ENCODE measurements at places on chromosomes 3 and 15.

DNA sequence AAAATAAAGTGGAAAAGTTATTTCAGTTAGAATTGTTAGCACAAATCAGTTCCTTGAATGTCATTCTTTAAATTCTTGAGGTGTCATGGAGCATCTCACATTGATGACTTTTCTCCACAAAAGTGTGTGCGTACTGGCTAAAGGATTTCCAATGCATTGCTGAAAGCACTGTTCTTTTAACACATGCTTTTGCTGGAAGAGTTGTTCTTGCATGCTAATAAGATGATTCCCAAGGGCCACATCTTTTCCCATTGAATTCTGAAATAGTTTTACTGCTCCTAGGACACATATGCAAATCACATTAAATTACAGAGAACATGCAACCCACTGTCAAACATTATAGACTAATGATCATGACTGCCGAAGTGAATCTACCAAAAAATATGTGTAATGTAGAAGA lies 516.3 kb upstream of the CADM2 start:
- DNase-seq: no peak

- DNase-seq: no peak
Measured at GRCh38 chr15:28952666-28953491, 67.1 kb downstream of the APBA2 start.

GRCh38 chr15:70127288-70127746 lies 29.6 kb upstream of the TLE3 start:
- peak; percentile 53 for DNase-seq

GRCh38 chr3:126927846-126928245 lies 55.1 kb upstream of the PLXNA1 start:
- DNase-seq: no peak

- DNase-seq: no peak
Measured at GRCh38 chr3:60013241-60013640, 963.4 kb upstream of the CFAP20DC start.

DNA sequence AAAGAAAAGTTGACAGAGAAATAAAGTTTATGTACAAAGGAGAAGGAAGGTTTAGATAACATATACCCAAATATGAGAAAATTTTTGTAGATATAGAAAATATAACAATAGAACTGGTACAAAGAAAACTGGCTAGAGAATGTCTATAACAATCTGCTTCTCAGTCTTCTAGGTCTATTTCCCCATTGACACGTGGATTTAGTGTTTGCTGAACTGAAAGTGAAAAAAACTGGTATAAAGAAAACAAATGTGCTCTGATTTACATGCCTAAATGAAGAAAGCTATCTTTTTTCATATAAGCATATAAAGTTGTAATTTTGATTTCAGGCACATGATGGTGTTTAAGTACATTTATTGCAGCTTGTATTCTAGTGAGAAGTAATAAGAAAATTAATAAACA lies 9.8 kb downstream of the KCNMB2 start:
- no peak for DNase-seq

DNA sequence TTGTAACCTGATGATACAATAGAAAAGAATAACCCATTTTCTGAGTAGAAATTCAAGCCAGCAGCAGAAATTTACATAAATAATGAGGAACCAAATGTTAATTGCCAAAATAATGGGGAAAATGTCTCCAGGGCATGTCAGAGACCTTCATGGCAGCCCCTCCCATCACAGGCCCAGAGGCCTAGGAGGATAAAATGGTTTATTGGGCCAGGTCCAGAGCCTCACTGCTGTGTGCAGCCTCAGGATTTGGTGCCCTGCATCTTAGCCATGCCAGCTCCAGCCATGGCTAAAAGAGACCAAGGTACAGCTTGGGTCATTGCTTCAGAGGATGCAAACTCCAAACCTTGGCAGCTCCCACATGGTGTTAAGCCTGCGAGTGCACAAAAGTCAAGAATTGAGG lies 352.1 kb upstream of the MEIS2 start:
- DNase-seq: no peak

DNA sequence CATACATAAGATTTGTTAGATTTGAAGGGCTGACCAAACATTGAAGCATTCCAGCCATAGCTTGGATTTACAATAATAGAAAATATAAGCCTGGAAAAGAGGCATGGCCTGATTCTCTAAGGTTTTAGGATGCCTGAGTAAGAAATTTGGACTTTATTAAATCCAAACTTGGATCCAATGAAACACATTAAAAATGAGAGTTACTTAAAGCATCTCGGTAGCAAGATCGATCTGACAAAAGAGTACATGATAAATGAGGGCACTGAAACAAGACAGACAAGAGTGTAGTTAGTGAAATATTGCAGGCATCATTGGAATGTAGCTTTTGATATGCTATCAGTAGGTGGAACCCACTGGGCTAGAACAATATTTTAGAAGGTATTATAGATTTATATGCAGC lies 855.7 kb upstream of the DPPA4 start:
- DNase-seq: no peak

GRCh38 chr15:48332642-48333034 lies 1.4 kb downstream of the DUT start:
- DNase-seq: no peak

GRCh38 chr3:164687211-164687610 lies 391.1 kb downstream of the SI start:
- no peak for DNase-seq

DNA sequence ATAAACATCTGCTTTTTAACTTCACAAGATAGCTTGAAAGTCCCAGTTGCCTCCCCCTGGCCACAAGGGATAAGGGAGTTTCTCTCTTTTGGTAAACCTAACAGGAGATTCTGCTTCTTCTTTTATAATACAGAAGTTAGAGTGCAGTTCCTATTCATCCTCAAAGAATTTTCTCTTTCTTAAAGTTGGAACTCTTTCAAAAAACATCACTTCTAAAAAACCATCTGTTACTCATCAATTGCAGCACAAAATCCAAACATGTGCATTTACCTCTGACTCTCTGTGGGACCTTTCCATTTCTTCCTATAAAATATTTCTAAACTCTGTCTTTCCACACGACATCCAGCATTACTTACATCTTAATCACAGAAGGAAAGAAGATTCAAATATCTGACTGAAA lies 5.1 kb downstream of the DPH6 start:
- DNase-seq: no peak

- DNase-seq: no peak
Measured at GRCh38 chr15:74454764-74455500, 6.0 kb downstream of the UBL7 start.

- DNase-seq: no peak
Measured at GRCh38 chr3:100030346-100030745, 84.0 kb downstream of the FILIP1L start.

DNA sequence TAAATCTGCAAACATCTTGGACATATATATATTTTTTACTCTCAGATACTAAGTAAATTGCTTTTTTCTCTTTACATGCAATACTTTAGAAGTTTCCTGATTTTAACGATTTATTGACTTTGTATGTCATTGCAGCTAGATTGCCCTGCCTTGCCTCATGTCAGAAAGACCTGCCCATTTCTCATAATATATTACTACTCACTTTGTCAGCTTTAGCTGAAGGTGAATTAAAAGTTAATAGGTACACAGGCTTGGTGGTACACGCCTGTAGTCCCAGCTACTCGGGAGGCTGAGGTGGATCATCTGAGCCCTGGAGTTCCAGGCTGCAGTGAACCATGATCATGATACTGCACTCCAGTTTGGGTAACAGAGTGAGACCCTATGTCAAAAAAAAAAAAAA lies 52.8 kb downstream of the PLS1 start:
- DNase-seq: no peak

- no peak for DNase-seq
Measured at GRCh38 chr15:98668566-98669308, 20.4 kb downstream of the IGF1R start.

DNA sequence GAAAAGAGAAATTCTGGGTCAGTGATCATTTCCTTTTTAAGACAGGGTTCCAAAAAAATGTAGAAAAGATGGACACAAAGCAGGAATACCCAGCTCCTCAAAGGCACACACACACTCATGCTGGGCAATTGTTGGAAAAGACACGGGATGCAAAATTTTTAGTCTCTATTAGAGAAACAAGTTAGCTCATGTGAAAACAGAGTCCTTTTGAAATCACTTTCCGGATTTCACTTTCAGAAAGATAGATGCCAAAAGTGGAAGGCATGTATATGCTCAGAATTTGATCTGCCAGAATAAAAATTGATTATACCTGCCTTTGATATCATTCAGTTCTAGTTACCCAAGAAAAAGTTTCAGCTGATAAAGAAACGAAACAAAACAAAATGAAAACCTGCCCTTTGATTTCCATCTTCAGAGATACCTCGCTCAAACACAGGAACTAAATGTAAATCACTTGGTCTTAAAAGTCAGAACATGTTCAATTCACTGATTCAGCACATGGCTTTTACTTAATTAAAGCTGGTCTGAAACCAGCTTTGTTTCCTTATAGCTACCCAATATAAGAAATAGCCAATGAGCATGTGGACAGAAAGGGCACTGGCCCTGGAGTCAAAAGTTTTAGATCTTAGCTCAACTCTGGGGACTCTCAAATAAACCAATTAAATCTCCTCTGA lies 52.8 kb downstream of the PLD1 start:
- DNase-seq: no peak

- no peak for DNase-seq
Measured at GRCh38 chr15:95459273-95459672, 871.2 kb upstream of the NR2F2 start.

- peak; percentile 34 for DNase-seq
Measured at GRCh38 chr15:56491110-56491722, 26.3 kb upstream of the MNS1 start.

DNA sequence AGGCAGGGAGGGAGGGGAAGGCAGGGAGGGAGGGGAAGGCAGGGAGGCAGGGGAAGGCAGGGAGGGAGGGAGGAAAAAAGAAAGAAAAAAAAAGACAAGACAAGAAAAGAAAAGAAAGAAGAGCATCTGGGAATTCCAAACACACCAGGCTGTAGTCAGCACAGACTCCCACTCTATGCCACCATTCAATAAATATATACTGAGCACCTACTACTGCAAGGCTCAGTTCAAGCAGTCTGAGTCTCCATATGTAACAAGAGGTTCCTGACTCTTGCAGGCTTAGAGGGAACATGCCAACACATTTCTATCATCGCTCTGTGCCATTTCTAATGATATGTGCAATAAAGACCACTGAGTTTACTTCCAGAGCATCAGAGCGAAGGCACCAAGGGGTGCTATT lies 47.7 kb downstream of the ANXA2 start:
- DNase-seq: no peak

DNA sequence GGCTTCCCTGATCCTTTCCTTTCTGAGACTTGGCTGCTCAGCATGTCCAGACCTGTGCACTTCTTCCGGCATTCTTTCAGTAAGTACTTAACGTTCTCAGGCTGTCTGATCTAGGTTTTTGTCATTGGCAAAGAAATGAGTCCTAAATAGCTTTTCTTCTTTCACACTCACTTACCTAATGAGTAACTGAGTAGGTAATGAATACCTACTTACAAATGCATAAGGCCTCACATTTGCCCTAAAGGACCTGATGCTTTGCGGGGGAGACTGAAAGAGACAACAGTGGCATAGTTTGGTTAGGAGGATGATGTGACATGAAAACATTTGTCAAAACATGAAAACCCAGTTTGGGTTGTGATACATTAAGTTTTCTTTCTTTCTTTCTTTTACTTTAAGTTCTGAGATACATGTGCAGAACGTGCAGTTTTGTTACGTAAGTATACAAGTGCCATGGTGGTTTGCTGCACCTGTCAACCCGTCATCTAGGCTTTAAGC lies 516.7 kb upstream of the CFAP20DC start:
- DNase-seq: no peak

GRCh38 chr15:71752604-71753289 lies 57.6 kb upstream of the NR2E3 start:
- DNase-seq: no peak

GRCh38 chr15:59515190-59515589 lies 77.2 kb downstream of the FAM81A start:
- no peak for DNase-seq

DNA sequence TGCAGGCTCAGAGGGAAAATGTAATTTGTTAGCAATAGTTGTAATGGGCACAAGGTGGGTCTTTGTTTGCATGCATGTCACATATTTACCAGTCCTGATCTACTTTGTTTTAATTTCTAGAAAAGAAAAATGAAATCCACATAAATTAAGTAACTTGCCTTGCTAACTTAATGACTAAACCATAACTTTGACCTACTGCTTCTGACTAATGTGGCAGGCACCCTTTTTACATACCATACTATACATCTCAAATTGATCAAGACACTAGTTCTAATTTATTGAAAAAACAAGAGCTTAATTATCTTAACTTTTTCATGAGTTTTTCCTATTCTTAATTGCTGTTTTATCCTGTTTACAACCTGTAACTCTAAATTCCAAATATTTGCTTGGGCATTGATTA lies 93.2 kb downstream of the ATP11B start:
- DNase-seq: no peak
